Karpas-422 (cell line): ENCODE measurements at places on chromosomes 16 and 17. TPM values are rescaled to one million over a fixed set of nuclear protein-coding genes. Genes with fewer than 3 reads are reported as not detected.

Gene RMI2
- 19.4 and 45.2 TPM in 2 replicates for total RNA-seq

Gene SLC5A11
- total RNA-seq: 0.11 and 0.15 TPM in 2 replicates

Gene TEDC2
- total RNA-seq: 6.4 and 27.7 TPM in 2 replicates

Gene HS3ST2
- total RNA-seq: not detected in 2 replicates

Gene ITGAD
- not detected in 2 replicates for total RNA-seq

Gene COPS3
- 50.4 and 110 TPM in 2 replicates for total RNA-seq

Gene MEAK7
- total RNA-seq: 8.7 and 10.7 TPM in 2 replicates

Gene ALDOC
- 309 and 552 TPM in 2 replicates for total RNA-seq

Gene TBX2
- total RNA-seq: 0.07 TPM in 1 of 2 replicates, not detected in the other

Gene DNASE1
- 22.9 and 46.1 TPM in 2 replicates for total RNA-seq

Gene G6PC1
- not detected in 2 replicates for total RNA-seq

Gene DDX19B
- 63.7 and 73.9 TPM in 2 replicates for total RNA-seq

Gene CETP
- total RNA-seq: 0.32 and 0.48 TPM in 2 replicates

Gene C1QTNF8
- total RNA-seq: not detected in 2 replicates

Gene HELZ
- 54.9 and 77.9 TPM in 2 replicates for total RNA-seq

Gene C16orf74
- 13.3 and 24.5 TPM in 2 replicates for total RNA-seq

Gene DHRS7C
- not detected in 2 replicates for total RNA-seq

Gene TBC1D3I
- total RNA-seq: not detected in 2 replicates

Gene INCA1
- not detected in 2 replicates for total RNA-seq

Gene CA4
- total RNA-seq: not detected in 2 replicates

Gene PHKB
- 53.7 and 87.4 TPM in 2 replicates for total RNA-seq

Gene GDPD3
- total RNA-seq: 2.1 and 3.3 TPM in 2 replicates

Gene IRF8
- 285 and 592 TPM in 2 replicates for total RNA-seq

Gene HOXB13
- total RNA-seq: not detected in 2 replicates

Gene MRM3
- 11.9 and 17.5 TPM in 2 replicates for total RNA-seq

Gene SLFN14
- total RNA-seq: 0.11 TPM in 1 of 2 replicates, not detected in the other

Gene ZPBP2
- total RNA-seq: 3.9 and 10.4 TPM in 2 replicates

Gene SDK2
- not detected in 2 replicates for total RNA-seq

Gene GDPD1
- total RNA-seq: 2.5 and 6.2 TPM in 2 replicates

Gene LRRC37A2
- total RNA-seq: 6.8 and 8.8 TPM in 2 replicates

Gene GSG1L
- total RNA-seq: not detected in 2 replicates

Gene FBXW10
- not detected in 2 replicates for total RNA-seq

Gene FUS
- total RNA-seq: 51.4 and 61.7 TPM in 2 replicates

Gene BEAN1
- not detected in 2 replicates for total RNA-seq

Gene KRTAP4-7
- not detected in 2 replicates for total RNA-seq

Gene TNFRSF13B
- total RNA-seq: not detected in 2 replicates

Gene GLTPD2
- total RNA-seq: not detected in 2 replicates

Gene KRT35
- not detected in 2 replicates for total RNA-seq

Gene ATAD5
- 7.1 and 12.0 TPM in 2 replicates for total RNA-seq

Gene C17orf78
- total RNA-seq: not detected in 2 replicates

Gene FKBP10
- total RNA-seq: 0.54 and 1.9 TPM in 2 replicates

Gene XAF1
- total RNA-seq: 4.7 and 8.3 TPM in 2 replicates

Gene DOC2B
- total RNA-seq: not detected in 2 replicates

Gene ZG16
- not detected in 2 replicates for total RNA-seq

Gene IGFALS
- total RNA-seq: not detected in 2 replicates

Gene HOXB4
- 4.3 and 6.6 TPM in 2 replicates for total RNA-seq

Gene CLDN6
- not detected in 2 replicates for total RNA-seq
